Stimulated activated CD8-positive, alpha-beta memory T cell treated with anti-CD3 and anti-CD28 coated beads, Interleukin-7, amount 100 ng/mL, for 24 hours (primary cell): ENCODE measurements at places on chromosomes 5 and 9.

DNA sequence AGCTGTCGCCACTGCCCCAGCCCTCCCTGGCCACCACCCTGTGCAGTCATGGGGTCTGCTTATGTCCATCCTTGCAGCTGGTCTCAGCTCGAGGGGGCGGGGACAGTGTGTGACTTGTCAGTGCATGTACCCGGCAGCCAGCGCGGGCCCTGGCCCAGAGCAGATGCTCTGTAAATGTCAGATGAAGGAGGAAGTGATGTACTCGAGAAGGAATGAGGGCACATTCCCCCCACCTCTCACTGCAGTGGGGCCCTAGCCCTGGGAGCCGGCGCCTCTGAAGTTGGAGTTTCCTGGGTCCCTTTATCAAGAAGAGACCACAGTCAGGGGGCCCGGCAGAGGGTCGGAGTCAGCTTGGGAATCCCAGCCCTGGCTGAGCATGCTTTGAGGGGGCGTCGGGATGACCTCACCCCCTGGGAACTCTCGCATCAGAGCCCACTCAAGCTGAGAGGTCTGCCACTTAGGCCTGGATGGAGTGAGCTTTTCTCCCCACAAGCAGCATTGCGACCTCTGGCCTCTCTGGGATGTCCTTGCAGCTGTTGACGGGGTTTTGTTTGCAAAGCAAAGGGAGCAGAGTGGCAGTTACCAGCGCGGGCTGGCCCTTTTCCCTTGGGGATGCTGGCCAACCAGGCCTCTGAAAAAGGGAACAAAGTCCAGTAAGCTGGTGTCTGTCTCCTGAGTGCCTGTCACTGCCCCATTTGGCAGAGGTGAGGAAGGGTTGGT is 19.0 kb downstream of the NEURL1B start:
- DNase-seq, result no peak

DNA sequence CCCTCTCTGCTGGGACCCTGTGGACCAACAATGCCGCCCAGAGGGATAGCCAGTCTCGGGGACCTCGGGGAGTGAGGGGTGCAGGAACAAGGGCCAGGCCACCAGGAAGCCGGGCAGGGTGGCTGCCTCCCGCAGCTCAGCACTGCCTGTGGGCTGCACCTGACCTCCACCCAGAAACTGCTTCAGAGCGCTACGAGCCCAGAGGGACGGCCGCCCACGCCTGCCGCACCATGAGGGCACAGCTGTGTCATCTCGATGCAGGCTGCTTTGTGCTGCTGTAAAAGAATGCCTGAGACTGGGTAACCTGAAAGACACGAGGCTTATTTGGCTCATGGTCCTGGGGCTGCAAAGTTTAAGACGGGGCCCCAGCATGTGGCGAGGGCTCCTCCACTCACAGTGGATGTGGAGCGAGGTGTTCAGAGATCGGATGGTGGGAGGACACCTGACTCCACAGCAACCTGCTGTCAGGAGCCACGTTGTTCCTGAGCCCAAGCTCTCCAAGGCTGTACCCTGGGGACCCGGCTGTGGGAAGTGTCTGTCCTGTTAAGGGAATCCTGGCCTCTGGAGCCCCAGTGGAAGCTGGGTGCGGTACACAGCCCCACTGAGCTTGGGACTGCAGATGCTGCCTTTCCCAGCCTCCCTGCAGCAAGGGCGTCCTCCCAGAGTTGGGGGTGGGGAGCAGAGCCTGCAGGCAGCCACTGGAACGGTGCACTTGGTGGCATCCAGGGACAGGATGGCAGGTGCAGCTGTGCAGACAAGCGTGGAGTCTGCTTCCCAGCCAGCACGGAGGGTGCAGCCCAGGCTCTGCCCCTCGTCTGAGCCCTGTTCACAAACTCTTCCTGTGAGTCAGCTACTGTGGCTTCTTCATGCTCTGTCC is 11.8 kb upstream of the ZDHHC11 start:
- no peak for DNase-seq

DNA sequence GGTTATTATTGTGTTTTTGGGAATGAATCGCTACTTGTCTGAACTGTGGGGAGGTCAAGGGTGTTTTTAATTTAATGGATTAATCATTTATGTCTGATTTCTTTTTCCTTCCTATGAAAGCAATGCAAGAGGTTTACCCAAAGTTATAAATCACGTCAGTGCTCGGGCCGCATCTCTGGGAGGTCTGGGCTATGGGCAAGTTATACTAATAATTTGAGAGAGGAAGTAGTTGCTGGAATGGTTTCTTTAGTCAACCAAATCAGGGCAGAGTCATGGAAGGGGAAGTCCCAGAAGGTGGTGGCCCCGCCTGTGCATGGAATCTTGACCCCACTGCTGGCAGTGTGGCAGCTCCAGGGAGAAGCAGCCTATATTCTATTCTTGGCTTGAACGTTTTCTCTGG is 180.2 kb downstream of the HSPA4 start:
- DNase-seq, result no peak

DNA sequence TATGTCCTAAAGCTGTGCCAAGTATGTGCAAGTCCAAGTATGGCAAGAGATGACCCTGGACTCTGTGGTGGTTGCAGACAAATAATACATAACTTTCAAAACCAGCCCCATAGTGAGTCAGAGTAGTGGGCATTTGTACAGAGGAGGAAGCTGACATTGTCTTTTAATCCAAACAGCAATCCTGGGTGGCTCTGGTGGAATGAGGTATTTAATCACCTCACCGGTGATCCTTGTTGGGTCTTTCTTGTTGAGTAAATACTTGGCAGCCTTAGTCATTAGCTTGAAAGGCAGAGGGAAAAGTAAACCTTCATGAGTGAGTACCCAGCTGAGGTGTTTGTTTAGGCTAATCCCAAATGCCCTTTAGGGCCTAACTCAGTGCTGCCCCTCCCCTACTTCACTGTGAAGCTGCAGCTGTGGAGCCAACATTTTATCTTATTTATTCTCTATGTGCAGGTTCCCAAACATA is 148.7 kb upstream of the SLC12A2 start:
- no peak for DNase-seq
